ENCODE measurements at places on chromosomes 4 and X.

- no peak for DNase-seq
Measured at GRCh38 chr4:139773560-139774318, 108.1 kb downstream of the MGST2 start.

DNA sequence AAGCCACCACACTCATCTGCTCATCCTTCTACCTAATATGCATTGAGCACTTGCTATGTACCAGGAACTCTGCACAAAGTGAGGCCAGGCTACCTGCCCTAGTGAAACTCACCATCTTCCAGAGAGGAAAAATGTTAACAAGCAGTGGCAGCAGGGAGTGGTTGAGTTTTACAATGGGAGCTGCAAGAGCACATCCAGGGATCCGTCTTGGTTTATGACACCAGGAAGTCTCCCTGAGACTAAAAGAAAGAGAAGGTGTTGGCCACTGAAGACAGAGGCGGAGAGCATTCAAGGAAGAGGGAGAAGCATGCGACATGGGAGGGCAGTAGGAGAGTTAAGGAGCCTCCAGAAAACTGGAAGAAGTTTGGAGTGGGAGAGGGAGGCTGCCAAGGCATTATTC, 178.1 kb upstream of the CPEB2 start:
- no peak for DNase-seq

GRCh38 chrX:118795528-118796280, 27.9 kb upstream of the ZCCHC12 start:
- DNase-seq: no peak

- DNase-seq: no peak
Measured at GRCh38 chr4:127469959-127470809, 162.6 kb upstream of the INTU start.

DNA sequence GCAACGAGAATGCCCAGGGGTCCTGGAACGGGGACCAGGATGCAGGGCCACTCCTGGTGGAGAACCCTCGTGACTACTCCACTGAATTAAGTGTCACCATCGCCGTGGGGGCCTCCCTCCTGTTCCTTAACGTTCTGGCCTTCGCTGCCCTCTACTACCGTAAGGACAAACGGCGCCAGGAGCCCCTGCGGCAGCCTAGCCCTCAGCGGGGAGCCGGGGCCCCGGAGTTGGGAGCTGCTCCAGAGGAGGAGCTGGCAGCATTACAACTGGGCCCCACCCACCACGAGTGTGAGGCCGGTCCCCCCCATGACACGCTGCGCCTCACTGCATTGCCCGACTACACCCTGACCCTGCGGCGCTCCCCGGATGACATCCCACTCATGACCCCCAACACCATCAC, 24.9 kb downstream of the NLGN3 start:
- DNase-seq: no peak

- DNase-seq: no peak
Measured at GRCh38 chrX:119190091-119190681, 45.9 kb upstream of the PGRMC1 start.

DNA sequence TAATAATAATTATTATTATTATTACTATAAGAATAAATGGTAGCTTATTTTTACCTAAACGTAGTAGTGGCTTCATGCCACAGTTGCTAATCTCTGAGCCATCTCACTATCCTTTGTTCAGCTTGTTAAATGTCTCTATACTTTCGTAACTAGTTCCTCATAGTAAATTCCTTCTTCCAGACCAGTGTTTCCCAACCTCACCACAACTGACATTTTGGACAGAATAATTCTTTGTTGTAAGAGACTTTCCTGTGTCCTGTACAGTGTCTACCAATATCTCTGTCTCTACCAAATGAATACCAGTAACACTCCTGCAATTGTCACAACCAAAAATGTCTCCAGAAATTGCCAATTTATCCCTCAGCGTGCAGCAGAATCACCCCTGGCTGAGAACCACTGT, 1040.9 kb downstream of the DMD start:
- DNase-seq: no peak

- DNase-seq: no peak
Measured at GRCh38 chr4:87975466-87975865, at the start of gene SPP1. SPP1 (plus strand) TSS chr4:87975714; CDS start chr4:87976896, 1,182 bp downstream.

DNA sequence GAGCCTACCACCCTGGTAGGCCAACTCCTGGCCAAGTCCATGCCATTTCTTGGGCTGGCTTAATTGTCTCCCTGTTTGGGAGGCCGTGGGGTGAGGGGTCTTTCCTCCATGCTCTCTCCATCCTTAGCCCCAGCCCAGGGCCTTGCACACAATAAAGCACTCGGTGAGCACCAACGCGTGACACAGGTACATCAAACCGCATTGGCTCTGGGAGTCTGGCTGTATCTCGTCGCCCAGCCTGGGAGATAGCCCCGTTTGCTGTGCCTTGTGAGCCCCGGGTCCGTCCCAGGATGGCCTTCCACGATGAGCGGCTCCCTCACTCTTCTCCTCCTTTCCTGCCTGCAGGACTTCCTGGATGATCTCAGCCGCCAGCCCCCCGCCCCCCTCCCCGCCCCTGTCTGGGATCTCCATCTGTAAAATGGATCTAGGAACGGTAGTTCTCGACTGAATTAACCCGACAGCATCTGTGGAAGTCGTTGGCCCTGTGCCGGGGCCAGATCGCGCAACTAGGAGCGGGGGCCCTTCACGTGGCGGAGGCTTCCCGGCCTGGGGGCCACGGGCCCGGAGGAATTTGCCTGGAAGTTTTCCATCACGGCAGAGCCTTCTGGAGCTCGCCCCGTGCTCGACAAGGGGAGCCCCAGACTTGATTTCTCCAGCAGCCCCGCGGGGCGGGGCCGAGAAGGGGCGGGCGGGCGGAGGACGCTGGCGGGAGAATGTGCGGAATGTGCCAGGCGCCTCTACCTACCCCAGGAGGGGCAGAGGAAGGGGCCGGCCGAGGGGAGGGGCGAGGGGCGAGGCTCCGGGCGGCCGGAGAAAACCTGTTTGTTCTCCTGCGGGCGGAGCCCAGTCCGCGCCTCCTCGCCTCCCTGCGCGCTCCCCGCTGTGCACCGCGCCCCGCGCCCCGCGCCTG, at the start of gene ZNF185:
ZNF185 (plus strand) TSS at position 846 of the 910 bp plus-strand sequence. CDS start 16,423 bp downstream, outside the sequence.
- DNase-seq: no peak

- no peak for DNase-seq
Measured at GRCh38 chrX:136745215-136746173, 35.2 kb downstream of the ARHGEF6 start.

DNA sequence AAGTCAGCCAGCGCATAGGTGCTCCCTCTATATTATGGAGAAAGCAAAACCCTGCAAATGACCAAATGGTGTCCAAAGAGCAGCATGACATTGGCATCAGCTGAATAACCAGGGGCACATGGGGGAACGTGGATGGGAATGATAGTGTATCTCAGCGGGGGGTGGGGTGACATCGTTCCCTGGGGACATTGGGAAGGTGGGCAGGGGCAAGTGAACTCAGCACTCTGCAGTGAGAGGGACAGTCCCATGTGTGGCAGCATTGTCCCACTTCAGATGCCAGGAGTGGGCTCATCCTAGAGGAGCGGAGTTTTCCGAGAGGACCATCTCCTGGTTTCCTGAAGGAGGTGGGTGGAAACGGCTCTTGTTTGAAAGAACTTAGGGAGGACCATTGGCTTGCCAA, 64.8 kb downstream of the NELFA start:
- no peak for DNase-seq

Data from NK-92 treated with Interleukin-12 subunit alpha and Interleukin-12 subunit beta, amount 100 ng/mL, for 24 hours (cell line).